ENCODE measurements at places on chromosomes 11 and 22.
A peak's percentile ranks its signal among the peaks of the same experiment; 100 is the strongest.

- no peak for DNase-seq
Measured at GRCh38 chr11:134356656-134357544, 25.1 kb downstream of the GLB1L2 start.

- DNase-seq, result no peak
Measured at GRCh38 chr11:118313242-118313641, 8.7 kb downstream of the CD3E start.

DNA sequence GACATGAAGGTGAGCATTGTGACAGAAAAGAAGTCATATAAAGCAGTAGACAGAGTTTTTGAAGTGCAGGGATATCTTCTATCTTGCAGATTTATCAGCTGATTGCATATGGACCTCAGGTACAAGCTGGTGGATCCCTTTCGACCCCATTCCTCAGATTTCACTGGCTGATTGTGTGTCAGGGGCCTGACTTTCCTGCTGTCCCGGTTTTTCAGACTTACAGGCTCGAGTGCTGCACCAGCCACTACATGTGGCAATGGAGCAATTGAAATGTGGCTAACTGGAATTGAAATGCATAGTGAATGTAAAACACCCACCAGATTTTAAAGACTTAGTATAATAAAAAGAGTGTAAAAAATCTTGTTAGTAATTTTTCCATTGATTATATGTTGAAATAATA is 50.3 kb downstream of the CLMP start:
- DNase-seq, result no peak

- no peak for DNase-seq
Measured at GRCh38 chr11:76249195-76249741, 43.0 kb upstream of the WNT11 start.

GRCh38 chr11:99505316-99505715 is 484.6 kb downstream of the CNTN5 start:
- DNase-seq, result peak; percentile 59

DNA sequence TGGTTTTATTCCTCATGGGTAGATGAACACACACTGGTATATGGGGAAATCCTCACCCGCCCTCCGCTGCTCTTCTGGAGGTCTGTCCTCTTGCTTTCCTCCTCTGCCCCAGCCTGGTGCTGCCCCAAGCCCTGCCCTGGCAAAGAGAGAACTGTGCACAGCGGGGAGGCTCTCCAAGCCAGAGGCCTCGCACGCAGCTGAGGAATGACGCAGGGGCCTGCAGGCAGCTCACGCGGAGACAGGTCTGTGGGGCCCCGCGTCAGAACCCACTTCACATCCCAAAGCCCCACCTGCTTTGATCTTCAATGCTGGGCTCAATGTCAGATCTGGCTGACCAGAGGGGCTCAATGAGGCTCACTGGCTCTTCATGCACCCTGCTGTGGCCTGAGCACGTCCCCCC is 10.0 kb downstream of the GATD1 start:
- DNase-seq, result no peak

- DNase-seq, result no peak
Measured at GRCh38 chr11:127023991-127024390, 23.4 kb upstream of the KIRREL3 start.

DNA sequence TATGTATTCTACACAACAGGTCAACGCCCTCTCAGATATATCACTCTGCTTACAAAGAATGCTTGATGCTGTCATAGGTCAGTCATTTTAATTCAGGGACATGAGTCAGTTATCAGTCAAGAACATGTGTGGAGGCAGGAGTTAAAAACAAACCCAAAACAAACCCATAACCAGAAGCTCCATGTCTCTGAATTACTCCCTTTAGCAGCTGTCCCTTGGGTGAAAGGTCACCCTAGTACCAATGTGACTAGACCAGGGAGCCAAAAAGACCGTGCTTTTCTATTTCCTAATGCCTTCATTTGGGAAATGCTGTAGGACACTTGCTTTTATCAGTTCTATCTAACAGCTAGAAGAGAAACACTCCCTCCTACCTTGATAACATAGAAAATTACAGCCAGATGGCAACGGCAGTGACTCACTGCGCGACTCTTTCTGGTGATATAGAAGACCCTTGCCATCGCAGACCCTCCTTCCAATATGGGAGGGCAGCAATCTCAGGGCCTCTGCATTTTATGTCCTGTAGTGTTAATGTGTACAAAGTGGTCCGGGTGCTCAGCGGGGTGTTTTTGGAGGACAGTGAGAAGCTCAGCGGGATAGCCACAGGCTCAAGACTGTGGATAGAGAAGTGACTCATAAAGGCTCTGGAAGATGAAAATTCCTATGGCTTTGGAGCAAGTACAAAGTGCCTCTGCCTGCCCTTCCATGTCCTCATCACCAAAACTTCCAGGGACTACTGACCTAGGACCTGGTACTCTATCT is 24.8 kb downstream of the APOL5 start:
- peak; percentile 89 for DNase-seq

- DNase-seq, result no peak
Measured at GRCh38 chr11:75773595-75774353, 5.2 kb downstream of the DGAT2 start.

DNA sequence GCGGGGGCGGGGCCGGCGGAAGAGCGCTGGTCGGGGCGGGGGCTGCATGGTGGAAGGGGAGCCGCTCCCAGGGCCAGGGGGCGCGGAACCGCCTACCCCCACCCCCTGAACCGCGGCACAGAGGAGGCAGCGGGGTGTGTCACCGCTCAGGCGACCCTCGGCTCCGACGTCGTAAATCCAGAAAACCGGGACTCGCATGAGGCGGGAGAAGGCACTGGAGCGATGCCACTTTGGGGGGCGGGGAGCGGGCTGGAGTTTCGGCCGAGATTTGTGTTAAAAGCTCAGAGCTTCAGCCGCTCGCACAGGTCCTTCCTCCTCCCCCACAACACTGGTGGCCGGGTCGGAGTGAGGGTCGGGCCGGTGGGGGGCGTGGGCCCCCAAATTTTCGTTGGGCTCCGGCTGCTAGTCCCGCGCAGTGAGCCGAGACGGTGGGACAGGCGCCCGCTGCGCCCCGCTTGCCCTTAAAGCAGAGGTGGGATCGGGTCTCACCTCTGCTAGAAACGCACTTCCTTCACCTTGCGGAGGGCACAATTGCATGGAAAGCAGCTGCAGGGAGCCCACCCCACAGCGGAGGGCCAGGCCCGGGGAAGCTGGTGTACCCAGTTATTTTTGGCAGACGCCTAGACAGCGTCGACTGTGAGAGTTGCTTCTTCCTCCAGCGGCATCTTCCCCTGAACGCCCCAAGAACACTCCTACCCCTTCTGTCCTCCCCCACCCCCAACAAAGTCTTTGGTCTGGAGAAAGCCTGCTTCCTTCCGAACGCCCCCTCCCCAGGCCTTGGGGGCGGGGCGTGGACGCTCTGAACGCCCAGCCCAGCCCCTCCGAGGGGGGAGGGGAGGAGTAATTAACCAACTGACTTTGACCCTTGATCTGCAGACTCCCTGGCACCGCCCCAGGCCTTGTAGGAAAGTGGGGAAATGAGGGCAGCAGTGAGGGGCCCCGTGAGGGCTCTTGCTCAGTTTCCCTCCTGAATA is 1.1 kb downstream of the OVOL1 start:
- no peak for DNase-seq

DNA sequence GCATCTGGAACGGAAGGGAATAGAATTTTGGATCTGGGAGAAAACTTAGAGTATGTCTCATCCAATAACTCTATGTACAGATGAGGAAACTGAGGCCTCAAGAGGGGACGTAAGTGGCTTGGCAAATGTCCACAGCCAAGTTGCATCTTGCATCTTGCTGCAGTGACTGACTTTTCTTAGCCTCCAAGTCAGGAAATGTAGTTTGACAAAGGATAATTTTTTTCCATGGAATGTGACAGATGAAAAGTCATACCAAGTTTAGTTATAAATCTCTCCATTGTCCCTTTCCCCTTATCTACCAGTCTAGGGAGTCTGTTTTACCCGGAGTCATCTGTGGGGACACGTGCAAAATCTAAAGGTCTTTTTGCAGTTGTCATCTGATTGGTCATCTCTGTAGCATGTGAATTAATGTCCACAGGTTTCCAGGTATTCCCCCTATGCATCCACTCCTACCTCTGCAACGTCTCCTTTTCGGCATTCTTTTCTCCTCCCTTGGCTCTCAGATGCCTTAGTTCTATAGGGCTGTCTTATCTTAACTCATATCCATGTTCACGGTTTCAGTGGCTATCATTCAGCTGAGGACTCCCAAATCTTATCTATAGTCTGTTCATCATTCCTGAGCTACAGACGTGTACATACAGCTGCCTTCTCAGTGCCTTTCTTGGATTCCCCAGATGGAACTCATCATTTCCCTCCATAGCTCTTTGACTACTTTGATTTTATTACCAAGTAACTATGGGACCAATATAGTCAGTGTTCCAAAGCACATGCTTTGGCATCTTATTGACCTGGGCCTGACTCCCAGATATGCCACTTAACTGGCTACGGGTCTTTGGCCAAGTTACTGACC is 139.5 kb upstream of the TIMP3 start:
- DNase-seq, result peak; percentile 79

DNA sequence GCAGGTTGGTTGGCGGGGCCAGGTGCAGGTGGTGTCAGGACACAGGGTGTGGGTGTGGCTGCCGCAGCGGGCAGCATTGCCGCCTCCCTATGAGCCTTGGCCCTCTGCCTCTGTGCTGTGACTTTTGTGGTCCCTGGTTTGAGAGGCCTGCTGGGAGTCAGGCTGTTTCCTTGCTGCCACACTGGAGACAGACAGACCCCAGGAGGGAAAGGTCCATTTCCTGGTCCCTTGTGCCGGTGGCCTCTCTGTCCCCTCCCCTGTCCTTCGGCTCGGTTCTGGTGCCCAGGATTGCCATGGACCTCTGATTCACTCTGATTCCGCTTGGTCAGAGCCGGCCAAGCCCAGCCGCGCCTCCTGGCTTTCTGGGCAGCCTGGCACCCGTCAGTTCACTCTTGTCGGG is 196.9 kb downstream of the TBC1D22A start:
- no peak for DNase-seq

Measured in EL (cell line).